ENCODE measurements at places on chromosomes 5 and 9.

DNA sequence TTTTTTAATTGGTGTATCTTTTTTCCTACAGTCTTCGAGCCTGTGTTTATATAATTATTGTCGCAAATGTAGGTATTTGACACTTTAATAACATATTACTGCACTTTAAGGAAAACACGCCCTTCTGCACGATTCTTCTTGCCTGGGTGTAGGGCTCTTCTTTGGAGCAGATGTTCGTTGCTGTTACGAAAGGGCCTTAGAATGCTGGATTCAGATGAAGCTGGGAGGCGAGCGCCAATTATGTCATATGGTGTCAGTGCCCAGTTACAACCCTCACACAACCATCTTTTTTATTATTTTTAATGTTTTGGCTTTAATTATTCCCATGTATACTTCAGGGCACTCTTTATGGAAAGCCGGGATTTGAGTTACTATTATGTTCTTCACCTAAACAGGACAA is 553.0 kb downstream of the EBF1 start:
- DNase-seq: peak; percentile 32

DNA sequence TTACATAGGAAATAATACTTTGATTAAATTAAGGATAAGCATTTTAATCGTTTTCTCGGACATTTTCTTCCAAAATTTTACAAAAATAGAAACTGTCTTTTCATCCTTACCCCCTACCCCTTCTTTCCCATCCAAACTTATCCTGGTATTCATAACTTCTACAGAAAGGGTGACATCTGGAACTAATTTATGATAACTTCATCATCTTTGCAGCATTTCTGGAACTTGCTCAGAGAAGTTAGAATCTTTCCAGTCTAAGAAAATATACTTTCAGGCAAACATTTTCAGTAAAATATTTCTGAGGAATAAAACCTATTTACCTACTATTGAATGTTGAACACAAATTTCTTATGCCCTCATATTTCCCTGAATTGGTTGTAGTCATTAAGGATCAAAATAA is 309.0 kb downstream of the MAN2A1 start:
- no peak for DNase-seq

GRCh38 chr5:36724467-36725332 is 118.3 kb downstream of the SLC1A3 start:
- no peak for DNase-seq

GRCh38 chr5:109964136-109964535 is 274.4 kb downstream of the MAN2A1 start:
- no peak for DNase-seq

DNA sequence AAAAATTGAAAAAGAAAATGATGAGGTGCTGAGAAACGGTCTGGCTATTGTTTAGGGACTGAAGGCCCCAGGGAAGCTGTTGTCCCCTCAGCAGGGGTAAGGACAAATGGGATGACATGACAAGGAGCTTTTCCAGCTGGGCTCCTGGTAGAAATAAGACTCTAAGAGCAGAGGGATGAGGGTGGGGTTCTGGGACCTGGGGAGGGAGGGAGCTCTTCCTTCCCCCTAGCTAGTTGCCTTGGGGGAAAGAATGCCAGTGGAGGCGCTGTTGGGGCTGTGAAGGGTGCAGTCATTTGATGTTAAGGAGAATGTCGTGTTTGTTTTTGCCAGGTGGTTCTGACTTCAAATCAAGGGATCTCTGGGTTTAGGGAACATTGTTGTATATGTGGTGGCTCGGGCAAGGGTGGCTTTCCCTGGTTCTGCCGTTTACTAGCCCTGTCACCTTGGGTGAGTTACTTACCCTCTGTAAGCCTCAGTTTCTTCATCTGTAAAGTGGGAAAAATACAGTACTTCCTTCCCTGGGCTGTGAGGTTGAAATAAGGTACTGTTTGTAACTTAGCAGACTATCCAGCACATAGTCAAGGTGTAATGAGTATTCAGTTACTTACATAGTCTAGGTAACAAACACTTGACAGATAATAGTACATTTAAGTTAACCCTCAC is 47.8 kb downstream of the WWC1 start:
- DNase-seq: no peak

- no peak for DNase-seq
These were observed 18.2 kb downstream of the HBEGF start for GRCh38 chr5:140328036-140328764.

GRCh38 chr9:95584176-95584575 is 67.4 kb upstream of the PTCH1 start:
- no peak for DNase-seq
